ENCODE measurements at places on chromosomes 11 and 22.

DNA sequence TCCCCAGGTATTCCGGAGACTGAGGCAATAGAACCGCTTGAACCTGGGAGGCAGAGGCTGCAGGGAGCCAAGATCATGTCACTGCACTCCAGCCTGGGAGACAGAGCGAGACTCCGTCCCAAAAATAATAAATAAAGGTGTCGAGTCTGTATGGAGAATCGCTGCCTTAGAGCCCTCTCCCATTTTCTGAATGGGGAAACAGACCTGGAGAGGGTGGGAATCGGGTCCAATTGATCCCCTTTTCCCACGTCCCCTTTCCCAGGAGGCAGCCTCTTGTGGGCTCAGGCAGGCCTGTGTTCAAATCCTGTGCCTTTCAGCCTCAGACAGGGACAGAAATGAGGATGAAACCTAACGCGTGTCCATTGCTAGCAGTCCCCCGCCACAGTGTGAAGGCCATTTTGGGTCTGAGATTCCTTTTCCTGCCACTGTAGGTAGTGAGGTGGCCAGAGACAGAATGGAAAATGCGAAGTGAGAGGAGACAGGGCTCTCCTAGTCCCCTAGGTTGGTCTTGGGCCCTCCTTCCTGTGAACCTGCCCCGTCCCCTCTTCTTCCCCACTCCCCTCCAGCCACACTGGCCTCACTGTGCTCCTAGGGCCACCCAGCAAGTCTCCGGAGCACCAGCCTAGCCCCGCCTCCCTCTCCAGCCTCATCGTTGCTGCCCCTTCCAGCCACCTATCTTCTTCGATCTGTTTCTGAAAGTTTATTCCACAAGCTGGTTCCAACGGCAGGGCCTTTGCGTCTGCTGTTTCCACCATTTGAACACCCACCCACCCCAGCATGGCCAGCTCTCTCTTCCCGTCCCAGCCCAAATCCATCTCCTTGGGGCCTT is 2.7 kb upstream of the POLDIP3 start:
- DNase-seq, result no peak

DNA sequence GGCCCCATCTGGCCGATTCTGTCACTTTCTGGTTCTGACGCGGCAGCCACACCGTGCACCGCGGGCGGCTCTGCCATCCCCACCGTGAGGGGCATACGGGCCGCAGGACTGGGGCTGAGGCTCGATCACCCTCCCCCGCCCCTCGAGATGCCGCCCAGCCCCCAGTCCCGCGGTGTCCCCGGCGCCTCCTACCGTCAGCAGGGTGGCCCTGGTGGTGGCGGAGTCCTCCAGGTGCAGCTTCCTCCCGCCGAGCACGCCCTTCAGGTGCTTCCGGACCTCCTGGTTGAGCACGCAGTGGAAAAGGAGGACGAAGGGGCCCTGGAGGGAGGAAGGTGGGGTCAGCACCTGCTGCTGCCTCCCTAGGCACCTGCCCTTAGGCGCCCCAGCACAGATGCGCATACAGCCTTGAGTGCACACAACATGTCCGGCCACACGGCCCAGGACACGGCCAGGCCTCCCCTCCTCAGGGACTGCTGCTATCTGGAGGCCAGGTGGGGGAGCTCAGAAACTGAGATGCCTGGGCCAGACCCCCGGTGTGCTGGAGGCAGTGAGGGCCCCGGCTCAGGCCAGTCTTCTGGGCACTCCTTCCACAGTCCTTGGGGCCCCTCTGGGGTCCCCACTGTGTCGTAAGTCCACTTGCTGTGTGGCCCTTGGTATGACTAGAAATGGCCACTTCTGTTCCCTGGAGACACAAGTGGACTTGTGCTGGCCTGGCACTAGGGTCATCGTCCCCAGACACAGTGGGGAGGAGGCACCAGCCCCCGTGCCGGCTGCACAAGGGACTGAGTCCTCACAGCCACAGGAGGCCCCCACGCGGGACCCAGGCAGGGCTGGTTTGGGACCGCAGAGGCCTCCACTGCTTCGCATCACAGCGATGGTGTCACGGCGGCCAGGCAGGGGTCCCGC is 31.5 kb downstream of the TRMU start:
- DNase-seq, result no peak

DNA sequence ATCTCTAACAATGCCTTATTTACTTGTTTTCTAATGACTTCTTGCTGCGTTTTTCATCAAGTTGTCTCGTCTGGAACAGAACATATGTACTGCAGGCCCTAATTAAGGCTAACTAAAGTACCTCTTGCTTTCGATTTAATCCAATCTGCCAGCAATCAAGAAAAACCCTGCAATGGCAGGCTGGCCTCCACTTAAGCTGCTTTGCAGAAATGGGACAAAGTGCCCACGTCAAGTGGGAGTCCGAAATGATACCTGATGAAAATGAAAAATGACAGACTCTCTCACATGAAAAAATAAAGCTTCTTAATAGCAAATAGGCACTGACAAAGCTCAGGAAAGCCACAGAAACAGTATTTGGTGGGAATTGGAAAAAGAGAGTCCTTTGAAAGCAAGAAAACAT is 1454.7 kb downstream of the FAM181B start:
- DNase-seq, result no peak

GRCh38 chr11:60744114-60744513 is 12.6 kb upstream of the MS4A15 start:
- DNase-seq, result no peak

DNA sequence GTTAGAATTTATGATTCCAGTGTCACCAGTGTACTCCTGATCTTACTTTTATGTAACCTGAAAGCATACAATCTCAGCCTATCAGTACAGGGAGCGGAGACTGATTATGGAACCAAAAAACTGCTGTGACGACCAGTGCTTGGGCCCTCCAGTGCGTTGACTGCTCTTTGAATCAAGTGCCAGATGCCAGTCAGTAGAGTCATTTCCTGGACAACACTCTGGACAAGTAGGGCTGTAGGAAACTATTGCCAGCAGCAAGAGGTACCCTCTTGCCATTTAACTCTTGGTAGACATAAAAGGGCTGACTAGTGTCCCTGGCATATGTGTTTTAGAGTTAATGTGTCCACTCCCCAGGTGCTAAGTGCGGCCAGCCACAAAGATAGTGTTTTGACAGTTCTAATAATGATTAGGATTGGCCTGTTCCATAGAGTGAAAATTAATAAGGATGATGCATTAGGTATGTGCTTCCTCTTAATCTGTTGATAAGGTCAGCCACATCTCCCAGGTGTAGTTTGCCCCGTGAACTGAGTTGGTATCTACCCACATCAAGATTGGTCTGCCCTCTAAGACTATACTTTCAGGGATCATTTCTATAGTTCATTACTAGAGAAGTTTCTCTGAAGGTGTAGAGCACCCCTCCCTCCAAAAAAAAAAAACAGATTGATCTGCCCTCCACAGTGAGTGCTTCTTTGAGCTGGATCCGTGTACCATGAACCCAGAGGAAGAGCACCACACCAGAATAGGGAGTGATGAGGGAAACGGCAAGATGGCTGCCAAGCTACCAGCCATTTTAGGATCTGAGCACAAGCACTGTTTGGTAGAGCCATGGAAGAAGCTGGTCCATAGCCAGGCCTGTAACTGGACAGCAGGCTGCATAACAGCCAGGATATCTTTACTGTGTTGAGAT is 20.7 kb upstream of the AIFM3 start:
- DNase-seq, result no peak

- no peak for DNase-seq
Measured at GRCh38 chr11:118287006-118287405, 17.5 kb upstream of the CD3E start.

DNA sequence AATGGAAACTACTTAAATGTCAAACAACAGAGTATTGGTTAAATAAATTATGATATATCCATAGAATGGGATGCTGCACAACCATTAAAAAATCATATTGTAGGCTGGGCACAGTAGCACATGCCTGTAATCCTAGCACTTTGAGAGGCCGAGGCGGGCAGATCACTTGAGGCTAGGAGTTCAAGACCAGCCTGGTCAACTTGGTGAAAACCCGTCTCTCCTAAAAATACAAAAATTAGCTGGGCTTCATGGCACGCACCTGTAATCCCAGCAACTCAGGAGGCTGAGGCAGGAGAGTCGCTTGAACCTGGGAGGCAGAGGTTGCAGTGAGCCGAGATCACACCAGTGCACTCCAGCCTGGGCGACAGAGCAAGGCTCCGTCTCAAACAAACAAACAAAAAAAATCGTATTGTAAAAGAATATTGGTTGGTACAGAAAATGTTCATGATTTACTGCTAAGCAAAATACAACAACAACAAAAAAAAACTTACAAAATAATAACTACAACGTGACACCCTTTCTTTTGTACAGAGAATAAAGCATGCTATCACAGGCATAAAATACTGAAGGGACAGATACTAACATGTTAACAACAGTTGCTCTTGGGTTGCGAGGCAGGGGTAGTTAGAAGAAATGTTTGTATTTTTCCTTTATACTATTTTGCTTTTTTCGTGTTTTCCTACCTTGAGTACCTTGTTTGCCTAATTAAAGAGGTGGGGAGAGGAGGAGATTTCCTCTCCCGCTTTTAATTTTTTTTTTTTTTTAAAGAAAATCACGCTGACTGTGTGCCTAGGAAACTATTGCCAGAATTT is 21.3 kb upstream of the RRAS2 start:
- DNase-seq, result no peak

GRCh38 chr22:36811094-36811800 is 5.6 kb downstream of the PVALB start:
- no peak for DNase-seq

DNA sequence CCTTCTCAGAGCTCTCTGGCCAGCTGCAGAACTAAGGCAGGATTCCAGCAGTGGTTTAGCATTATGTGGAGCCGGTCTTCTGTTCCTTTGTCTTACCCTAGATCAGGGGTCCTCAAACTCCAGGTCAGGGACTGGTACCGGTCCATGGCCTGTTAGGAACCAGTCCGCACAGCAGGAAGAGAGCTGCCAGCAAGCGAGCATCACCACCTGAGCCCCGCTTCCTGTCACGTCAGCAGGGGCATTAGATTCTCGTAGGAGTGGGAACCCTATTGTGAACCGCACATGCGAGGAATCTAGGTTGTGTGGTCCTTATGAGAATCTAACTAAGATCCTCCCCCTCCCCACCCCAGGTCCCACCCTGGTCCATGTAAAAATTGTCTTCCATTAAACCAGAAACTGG is 1.6 kb downstream of the OR10G7 start:
- DNase-seq, result no peak

GRCh38 chr22:39318507-39319283 is 728 bp downstream of the RPL3 start:
- DNase-seq, result peak; percentile 26

- no peak for DNase-seq
Measured at GRCh38 chr11:3232956-3233355, 739 bp upstream of the MRGPRE start.

GRCh38 chr22:46087816-46088277 is 62.5 kb upstream of the PPARA start:
- DNase-seq, result no peak

GRCh38 chr11:12103411-12104225 is 6.8 kb upstream of the MICAL2 start:
- no peak for DNase-seq

DNA sequence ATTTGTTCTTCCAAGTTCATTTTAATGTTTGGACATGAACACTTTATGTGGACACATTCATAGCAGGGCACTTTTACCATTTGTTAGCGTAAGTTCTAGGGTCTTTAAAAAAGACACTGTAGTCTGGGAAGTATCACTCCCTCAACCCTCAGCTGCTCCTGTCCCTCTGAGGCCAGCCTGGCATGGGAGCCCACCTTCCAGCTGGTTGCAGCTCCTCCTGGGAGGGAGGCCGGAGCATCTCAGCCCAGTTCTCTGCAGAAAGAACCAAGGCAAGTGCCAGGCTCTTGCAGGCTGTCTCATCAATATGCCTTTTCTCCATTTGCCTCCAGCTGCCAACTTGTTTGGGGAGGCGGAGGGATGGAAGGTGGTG is 150.6 kb downstream of the OPCML start:
- DNase-seq, result no peak

GRCh38 chr11:124285610-124286344 is 28.0 kb downstream of the OR8D1 start:
- DNase-seq, result no peak

GRCh38 chr11:20501971-20502370 is 97.4 kb upstream of the SLC6A5 start:
- no peak for DNase-seq

- no peak for DNase-seq
Measured at GRCh38 chr22:42997582-42998090, 17.3 kb downstream of the PACSIN2 start.

DNA sequence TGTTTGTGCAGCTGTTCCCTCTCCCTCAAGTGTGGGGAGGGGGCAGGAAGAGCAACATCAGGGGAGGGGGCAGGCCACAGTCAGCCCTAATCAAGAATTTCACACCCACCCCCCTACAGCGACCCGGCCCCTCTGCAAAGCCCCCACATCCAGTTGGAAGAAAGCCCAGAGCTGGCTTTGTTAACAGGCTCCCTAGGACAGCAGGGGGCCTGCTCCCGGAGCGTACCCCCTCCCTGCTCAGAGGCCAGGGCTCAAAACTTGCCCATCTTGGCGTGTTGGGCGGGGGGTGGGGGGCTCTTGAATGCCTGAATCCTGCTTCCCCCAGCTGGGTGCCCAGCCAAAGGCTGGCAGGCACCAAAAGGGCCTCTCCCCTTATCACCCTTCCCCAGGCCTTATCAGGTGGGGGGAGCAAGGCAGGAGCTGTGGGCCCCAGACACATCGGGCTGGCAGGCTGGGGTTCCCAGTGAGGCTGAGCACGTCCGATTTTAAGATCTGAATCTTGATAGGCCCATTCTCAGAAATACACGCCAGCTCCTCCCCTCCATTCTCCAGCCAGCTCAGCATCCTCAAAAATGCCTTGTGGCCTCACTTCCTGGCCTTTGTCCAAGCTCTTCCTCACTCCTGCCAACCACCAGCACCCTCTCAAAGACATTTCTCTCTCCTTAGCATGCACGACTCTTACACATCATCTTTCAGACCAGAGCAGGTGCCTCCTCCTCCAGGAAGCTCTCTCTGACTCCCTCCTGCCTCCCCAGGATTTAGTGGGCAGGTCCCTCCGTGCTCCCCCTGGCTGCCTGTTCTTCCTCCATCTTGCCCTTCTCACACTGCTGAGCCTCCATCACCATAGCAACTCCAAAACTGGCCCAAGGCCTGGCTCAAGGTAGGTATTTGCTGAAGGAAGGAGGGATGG is 384.8 kb downstream of the MN1 start:
- no peak for DNase-seq

- no peak for DNase-seq
Measured at GRCh38 chr11:57652662-57653061, 3.0 kb upstream of the YPEL4 start.

DNA sequence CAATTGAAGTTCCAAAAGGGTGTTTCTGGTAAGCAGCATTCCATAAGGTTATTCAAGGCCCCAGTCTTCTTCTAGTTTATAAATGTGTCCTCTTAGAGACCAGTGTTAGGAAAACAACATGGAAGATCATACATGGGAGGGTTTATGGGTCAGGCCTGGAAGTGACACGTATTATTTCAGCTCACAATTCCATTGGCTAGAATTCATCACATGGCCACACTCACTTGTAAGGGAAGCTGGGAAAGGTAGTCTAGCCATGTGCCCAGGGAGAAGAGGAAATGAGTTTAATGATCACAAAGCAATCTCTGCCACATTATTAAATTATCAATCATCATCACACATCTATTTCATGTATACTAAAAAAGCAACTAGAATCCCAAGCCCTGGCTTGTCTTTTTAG is 181.7 kb upstream of the TBCEL start:
- DNase-seq, result no peak
